ENCODE measurements at places on chromosomes 11 and 22.

DNA sequence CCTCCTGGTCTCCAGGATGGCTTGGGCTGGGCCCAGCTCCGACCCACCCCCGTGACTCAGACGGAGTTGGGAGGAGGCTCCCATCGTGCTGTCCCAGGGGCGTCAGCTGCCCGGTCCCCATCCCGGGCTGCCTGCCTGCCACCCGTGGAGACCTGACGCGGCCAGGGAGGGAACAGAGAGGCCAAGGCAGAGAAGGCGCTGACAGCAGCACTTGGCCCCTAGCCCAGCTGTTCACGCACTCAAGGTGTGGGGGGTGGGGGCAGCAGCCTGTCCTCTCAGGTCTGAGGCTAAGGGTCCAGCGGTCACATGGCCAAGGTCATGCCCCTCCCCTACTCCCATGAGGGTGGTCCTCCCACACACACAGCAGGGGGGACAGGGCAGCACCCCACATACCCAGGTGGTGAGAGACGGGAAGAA is 48.6 kb downstream of the ELFN2 start:
- DNase-seq, result no peak

DNA sequence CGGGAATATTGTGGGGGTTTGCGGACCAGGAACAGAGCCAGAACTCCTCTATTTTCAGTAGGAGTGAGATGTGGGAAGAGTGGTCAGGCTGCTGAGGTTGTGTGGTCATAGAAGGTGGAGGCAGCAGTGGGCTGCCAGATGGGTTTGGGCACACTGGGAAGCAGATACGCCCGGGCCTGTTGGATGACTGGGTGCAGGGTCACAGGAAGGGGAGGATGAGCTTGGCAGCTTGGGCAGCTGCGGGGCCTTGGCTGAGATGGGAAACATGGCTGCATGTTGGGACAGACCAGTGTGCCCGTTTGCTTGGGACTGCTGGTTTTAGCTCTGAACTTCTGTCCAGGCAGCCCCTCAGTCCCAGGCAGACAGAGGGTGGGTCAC is 11.4 kb downstream of the SHANK3 start:
- no peak for DNase-seq

DNA sequence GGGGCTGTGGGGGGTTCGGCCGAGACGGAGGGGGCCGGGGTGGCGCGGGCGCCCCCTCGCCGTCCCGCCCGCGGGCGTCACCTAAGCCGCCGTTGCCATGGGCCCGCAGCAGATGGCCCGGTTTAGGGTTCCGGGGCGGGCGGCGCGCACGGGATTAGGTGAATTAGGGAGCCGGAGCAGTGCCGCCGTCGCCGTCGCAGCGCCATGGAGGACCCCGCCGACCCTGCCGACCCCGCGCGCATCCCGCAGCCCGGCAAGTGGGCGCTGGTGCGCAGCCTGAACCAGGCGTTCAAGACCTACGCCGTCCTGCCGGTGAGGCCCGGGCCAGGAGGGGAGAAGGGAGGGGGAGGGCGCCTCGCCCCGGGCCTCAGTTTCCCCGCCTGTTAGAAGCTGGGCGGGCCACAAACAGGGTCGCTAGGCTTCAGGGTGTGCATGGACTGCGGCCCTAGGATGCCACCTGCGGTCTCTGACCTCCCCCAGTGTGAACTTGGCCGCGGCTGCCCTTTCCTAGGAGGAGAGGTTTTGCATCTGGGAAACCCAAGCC is 10.1 kb downstream of the MYO7A start:
- no peak for DNase-seq

- no peak for DNase-seq
Measured at GRCh38 chr11:19922689-19923035, 210.0 kb downstream of the NAV2 start.

GRCh38 chr11:76310832-76311595 is 69.9 kb downstream of the THAP12 start:
- DNase-seq, result no peak

DNA sequence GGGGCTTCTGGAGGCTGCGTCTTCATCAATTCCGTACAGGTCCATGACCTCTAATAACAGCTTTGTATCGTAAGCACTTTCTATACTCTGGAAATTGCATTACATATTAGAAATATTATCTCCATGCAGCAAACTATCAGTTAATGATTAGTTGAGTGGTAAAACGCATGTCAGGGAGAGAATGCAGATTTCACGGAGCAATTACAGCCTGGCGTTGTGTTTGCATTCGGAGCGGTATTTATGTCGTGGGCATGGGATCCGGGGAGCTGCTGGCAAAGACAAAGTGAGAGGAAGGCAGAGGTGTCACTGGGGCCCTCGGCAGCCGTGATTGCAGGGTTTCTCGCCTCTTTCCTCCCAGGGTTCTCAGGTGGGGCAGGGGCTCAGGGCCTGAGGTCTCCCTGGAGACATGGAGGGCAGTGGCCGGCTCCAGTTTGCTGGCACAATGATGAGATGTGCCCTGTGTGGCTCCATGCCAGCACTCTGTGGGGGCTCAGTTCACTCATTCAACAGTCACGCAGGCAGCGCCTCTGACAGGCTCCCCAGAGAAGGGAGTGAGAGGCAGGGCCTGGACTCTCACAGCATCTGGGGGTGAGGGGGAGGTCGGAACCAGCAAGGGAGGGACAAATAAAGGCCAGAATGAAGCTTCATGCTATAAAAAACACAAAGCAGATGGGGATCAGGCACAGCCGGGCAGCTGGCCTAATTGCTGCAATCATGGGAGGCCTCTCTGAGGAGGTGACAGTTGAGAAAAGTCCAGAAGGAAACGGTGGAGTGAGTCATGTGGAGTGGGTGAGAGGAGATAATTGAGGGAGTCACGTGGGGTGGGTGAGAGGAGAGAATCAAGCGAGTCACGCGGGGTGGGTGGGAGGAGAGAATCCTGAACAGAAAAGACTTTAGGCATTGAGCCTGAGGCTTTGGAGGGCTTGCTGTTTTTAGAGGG is 1002.7 kb downstream of the BRD1 start:
- no peak for DNase-seq

DNA sequence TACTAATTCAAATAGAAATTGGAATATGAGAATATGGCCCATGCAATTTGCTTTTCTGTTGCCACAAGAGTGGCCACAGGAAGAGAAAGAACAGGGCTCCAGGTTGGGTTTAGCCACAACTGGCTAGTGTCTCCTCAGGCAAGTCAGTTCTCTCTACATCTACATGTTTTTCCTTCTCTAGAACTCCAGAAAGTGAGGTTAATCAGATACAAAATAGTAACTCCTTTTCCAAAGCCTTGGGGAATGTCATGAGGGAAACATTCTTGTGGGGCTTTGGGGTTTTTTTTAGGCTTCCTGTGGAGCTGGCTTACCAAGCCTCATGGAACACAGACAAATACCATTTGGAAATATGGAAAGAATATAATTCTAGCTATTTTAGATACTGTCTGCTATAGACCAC is 161.6 kb downstream of the NAV2 start:
- no peak for DNase-seq

- DNase-seq, result no peak
Measured at GRCh38 chr11:64233913-64234586, at the start of gene VEGFB. TSS of gene VEGFB (plus strand) at chr11:64234584. CDS start at chr11:64234834, 250 bp downstream.

- no peak for DNase-seq
Measured at GRCh38 chr11:6586434-6587359, 16.7 kb downstream of the RRP8 start.

DNA sequence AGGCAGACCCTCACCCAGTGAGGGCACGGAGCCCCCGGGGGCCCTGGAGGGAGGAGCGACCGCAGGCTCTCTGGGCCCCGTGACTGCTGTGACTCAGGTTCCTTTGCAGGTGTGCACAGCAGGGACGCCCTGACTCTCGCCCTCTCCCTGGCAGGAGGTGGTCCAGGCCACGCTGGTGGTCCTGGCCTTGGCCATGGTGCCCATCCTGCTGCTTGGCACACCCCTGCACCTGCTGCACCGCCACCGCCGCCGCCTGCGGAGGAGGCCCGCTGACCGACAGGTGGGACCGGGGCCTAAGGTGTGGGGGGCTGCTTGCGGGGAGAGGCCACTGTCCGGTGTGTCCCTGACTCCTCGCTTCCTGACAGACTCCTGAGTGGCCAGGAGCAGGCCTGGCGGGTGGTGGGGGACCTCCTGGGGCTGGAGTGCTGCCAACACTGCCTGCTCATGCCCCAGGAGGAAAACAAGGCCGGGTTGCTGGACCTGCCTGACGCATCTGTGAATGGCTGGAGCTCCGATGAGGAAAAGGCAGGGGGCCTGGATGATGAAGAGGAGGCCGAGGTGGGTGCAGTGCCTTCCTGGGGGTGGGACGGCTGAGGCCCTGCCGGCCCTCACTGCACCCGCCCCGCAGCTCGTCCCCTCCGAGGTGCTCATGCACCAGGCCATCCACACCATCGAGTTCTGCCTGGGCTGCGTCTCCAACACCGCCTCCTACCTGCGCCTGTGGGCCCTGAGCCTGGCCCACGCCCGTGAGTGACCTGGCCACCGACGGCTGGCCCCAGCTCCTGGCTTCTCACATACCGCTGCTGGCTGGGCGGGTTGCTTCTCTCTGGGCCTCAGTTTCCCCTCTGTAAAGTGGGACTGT is 10.9 kb downstream of the TCIRG1 start:
- DNase-seq, result no peak

DNA sequence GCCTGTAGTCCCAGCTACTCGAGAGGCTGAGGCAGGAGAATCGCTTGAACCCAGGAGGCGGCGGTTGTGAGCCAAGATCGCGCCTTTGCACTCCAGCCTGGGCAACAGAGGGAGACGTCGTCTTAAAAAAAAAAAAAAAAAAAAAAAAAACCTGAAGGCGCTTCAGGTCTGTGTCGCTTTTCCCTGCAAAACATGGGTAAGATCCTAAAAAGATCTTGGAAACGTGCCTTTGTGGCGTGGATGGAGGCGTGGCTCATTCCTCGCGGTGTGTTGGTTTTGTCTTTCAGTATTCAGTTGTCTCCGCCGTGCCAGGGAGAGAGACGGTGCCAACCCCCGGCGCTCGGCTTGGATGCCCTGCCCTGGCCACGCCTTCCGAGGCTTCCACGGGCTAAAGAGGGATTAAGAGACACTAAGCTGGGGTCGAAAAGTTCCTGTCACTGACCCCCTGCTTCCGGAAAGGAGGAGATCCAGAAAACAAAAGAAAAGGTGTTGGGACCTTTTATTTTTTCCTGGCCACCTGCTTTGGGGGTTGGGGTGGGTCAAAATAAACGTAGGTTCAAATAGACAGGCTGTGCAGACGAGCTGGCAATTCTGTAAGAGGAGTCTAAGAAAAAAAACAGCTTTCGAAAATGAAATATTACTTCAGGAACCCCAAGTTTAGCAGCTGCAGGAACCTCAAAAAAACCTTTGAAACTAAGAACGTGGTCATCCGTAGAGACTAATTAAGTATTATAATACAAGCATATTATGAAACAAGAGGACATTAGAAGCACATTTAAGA is 1.1 kb upstream of the SLC35F2 start:
- no peak for DNase-seq

GRCh38 chr22:39997939-39998726 is 3.4 kb downstream of the FAM83F start:
- DNase-seq, result no peak

- no peak for DNase-seq
Measured at GRCh38 chr11:104995001-104995408, 26.6 kb upstream of the CASP4 start.

- DNase-seq, result no peak
Measured at GRCh38 chr11:29293825-29294224, 723.0 kb downstream of the KCNA4 start.

DNA sequence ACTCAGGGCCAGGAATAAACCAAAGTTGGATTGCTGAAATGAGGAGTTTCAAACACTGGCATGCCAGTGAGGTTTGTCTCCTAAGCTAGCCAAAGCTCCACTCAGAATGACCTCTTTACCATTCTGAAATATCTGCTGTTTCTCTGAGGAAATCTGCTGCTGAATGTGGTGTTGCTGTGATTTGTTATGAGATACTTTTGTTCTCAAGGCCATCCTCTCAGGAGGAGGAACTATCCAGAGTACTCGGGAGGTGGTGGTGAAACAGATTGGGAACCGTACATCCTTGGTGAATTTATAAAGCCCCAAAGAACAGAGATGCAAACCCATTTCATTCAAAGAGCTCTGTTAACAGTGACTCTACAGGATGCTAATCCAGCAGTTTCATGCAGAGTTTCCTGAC is 50.5 kb downstream of the BDNF start:
- no peak for DNase-seq

GRCh38 chr11:61744609-61745156 is 7.8 kb upstream of the MYRF start:
- no peak for DNase-seq

- DNase-seq, result no peak
Measured at GRCh38 chr22:27906241-27906640, 12.8 kb downstream of the PITPNB start.

GRCh38 chr11:47329987-47330931 is 22.2 kb downstream of the MYBPC3 start:
- no peak for DNase-seq

DNA sequence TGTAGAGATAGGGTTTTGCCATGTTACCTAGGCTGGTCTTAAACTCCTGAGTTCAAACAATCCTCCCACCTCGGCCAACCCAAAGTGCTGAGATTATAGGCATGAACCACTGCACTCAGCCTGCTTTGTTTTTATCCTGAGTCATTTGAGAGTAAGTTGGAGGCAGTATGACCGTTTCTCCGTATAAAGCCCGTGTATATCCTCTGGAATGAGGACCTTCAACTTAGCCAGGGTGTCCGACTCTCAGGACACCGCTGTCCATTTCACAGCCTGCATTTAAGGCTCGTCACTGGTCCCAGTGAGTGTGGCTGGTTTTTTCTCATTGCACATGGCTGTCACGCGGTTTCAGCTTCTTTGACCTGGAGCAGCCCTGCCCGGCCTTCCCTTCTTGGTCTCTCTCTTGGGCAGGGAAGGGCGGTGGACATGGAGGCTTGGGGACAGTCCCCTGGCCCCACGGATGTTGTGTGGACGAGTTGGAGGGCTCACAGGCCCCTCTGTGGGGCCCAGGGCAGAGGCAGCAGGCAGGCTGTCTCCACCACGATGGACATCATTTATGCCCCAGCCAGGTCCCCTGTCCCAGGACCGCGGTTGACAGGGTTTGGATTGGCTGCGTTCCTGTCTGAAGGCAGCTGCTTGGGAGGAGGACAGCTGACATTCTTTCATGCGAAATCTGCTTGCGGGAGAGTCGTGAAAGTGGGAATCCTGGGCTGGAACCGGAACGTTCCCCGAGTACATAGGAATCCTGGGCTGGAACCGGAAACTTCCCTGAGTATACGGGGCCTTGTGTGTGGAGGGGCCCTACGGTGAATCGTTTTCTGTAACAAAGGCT is 93.3 kb downstream of the KCNQ1 start:
- DNase-seq, result no peak

- DNase-seq, result no peak
Measured at GRCh38 chr11:93487032-93487483, 56.1 kb downstream of the SMCO4 start.

GRCh38 chr11:119937412-119937811 is 200.5 kb downstream of the TRIM29 start:
- no peak for DNase-seq

Data from activated CD8-positive, alpha-beta memory T cell treated with anti-CD3 and anti-CD28 coated beads for 1 hour (primary cell).